ENCODE measurements at places on chromosomes 4 and X.

DNA sequence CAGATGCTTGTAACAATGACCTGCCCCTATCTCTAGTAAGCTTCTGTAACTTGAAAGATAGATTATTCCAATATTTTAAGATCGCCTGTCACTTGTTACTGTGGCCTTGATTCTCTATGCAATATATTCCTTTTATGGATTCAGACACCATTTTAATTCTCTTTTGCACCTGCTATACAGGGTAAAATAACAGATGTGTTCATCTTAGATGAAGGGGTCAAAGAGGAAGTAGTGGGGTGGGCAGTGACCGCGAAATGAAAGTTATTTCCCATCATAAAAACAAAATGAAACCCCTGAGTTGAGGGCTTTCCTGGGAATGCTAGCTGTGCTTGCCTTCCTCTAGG is 175.9 kb downstream of the TSPAN5 start:
- DNase-seq = no peak

GRCh38 chr4:122960611-122961000 is 38.2 kb upstream of the NUDT6 start:
- DNase-seq = no peak

- no peak for DNase-seq
Measured at GRCh38 chrX:114152130-114152529, 431.8 kb upstream of the HTR2C start.

- no peak for DNase-seq
Measured at GRCh38 chr4:175762582-175762981, 49.5 kb downstream of the GPM6A start.

DNA sequence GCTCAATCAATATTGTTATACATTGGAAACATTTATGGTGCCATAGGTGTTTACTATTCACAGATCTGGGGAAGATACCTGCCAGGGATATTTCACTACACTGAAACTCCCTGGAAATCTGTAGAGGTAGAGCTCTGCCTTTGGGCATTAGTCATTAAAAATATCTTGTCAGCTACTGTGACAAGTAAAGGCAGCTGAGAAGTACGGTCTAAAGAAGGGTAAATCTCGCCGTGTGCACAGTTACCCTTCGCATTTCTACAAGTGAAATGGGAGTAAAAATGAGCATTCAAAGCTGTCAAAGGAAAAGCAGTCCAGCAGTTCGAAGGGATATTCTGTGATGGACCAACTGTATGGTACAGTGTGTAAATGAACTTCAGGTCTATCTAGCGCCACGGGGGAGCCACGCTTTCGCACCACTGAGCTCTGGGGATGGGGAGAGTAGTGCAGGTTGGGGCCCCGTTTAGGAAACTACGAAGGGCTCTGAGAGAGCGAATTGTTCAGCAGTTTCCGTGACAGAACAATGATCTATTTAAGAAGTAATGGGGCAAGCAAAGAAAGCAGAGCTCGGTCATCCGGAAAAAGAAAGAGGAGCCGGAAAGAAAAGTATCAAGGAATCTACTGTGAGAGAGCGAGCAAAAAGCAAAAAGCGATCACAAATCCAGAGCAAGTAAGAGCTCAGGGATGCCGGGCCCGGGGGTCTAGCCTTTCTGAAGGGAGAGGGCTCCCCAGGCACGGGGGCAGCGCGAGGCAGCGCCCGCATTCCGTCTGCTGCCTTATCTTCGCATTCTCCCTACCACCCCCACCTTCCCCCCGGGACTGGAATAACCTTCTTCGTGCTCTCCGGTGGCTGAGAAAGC is 646 bp downstream of the TIGD4 start:
- no peak for DNase-seq

- no peak for DNase-seq
Measured at GRCh38 chrX:28379103-28379502, 208.1 kb upstream of the IL1RAPL1 start.

DNA sequence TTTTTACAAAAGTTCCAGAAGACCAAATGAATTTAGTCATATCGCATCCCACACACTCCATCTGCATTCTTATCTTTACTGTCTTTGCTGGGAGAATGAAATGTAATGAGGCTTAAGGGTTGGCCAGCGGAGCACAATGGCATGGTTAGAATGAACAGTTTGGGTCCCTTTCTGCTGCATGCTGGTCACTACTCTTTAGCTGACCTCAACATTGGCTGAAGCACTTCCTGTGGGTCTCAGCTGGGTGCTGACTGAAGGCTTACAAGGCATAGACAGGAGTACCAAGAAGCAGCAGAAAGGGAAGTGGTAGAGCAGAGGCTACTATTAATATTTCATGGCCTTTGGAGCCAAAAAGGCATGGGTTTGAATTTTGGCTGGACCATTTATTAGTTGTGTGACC is 159.4 kb upstream of the GPC4 start:
- no peak for DNase-seq

DNA sequence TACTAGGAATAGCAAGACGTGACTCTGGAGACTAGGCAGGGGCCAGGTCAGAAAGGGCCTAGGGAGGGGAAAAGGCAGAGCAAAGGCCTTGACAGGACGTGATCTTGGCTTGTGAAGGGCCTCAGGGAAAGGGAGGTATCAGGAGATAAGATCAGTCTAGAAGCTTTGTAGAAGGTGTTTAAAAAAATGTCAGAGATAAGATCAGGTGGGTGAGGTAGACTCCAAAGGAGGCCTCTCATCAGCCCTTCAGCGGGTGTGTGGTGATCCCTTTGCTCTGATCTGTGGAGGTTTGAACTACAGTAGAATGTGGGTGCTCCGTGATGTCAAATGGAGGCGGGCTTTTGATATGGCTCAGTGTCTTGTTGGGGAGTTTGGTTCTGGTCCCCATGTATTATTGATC is 78.8 kb upstream of the PRPS1 start:
- DNase-seq = no peak

- DNase-seq = no peak
Measured at GRCh38 chr4:159487284-159487747, 384.4 kb downstream of the RAPGEF2 start.

GRCh38 chr4:32133141-32133540 is 1413.0 kb downstream of the PCDH7 start:
- no peak for DNase-seq

DNA sequence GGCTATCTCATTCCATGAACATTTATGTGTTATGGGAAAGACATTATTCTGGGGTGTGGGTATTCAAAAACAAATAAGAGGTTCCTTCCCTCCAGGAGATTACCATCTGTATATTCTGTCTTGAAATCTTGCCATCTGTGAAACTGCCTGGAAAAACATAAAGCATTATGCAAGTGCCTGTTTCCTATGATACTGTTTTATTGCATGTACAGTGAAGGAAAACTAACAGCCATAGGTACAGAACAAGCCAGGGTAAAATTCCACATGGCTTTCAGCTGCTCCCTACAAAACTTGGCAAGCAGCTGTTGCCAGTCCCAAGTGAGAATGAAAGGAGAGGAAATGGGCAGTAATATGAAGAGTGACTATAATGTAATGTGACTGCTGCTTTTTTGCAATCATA is 136.0 kb downstream of the GUCY2F start:
- DNase-seq = no peak

GRCh38 chr4:8892556-8893226 is 21.1 kb upstream of the HMX1 start:
- no peak for DNase-seq

DNA sequence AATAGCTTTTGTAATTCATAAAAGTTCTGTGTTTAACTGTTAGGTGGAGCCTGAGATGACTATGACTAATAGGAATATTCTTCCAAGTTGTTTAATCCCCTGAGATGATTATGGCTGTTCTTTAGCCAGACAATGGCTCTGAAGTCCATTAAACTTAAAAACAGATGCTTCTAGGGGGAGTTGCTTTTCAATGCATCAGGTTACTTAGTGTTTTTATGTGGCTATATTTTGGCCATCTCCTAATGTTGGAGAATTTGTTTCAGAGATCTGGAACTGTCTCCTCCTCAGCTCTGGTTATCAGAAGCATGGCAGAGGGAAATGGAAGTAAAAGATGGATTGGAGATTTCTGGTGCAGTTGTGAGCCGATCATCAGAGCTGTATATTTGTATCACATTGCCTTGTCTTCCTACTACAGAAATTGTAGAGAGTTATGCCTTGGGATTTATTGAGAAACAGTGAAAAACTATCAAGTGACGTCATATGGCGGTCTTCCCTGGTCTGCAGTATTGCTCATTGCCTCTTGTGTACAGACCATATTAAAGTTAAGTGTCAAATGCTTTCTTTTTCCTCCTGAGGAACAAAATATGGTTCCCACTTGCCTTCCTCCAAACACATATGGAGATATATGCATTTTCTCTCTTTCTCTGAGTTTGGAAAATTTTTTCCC is 29.8 kb downstream of the SGMS2 start:
- no peak for DNase-seq

- no peak for DNase-seq
Measured at GRCh38 chrX:94576367-94577004, 902.5 kb downstream of the FAM133A start.

- DNase-seq = no peak
Measured at GRCh38 chrX:73447311-73447794, 500 bp downstream of the CDX4 start.

DNA sequence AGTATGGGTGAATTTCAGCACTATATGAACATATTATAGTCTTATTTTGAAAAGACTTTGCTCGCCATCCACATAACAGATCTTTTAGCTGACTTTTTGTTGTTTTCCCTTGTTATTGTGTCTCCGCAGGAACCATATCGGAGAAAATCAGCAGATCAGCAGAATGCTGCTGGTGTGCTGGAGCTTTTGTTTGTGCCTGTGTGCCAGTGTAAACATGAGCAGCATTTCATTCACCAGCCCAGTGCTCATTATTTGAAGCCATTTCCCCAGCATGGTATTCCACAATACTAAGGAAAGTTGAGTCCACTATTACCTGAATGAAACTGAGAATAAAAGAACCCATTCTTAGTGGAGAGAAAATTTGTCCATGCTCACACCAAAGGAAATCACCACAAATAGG is 261.8 kb upstream of the ARX start:
- no peak for DNase-seq

DNA sequence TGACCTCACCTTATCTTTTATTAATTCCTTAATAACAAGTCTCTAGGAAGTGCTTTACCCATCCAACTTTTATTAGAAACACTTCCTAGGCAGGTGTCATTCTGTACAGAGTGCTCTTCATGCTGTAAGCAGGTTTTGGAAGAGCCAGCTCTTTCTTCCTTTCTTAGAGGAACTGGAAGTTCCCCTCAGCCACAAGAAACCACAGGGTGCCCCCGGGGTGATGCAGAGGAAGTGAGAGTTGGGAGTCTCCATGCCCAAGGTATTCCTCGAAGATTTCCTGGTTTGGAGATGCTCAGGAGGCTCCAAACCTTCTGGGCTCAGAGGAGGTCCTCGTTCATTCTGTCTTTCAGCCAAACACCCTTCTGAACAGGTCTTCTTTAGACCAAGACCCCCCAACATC is 83.8 kb downstream of the EGF start:
- no peak for DNase-seq

DNA sequence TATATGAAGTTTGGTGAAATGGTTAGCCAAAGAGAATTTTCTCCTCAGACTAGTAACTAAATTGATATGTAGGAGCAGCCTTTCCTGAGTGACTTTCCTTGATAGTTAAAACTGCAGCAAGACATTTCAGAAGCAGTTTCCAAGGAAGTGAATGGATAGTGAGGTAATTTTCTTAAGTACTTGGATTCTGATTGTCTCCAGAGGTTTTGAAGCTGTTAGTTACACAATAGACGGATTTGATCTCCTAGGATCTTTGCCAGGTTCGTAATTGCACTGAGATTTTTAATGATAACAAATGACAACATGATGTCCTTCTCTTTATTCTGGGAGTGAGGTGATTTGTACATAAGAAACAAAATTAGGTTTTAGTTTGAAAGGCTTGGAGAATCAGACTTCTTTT is 29.2 kb downstream of the PRRG1 start:
- no peak for DNase-seq

DNA sequence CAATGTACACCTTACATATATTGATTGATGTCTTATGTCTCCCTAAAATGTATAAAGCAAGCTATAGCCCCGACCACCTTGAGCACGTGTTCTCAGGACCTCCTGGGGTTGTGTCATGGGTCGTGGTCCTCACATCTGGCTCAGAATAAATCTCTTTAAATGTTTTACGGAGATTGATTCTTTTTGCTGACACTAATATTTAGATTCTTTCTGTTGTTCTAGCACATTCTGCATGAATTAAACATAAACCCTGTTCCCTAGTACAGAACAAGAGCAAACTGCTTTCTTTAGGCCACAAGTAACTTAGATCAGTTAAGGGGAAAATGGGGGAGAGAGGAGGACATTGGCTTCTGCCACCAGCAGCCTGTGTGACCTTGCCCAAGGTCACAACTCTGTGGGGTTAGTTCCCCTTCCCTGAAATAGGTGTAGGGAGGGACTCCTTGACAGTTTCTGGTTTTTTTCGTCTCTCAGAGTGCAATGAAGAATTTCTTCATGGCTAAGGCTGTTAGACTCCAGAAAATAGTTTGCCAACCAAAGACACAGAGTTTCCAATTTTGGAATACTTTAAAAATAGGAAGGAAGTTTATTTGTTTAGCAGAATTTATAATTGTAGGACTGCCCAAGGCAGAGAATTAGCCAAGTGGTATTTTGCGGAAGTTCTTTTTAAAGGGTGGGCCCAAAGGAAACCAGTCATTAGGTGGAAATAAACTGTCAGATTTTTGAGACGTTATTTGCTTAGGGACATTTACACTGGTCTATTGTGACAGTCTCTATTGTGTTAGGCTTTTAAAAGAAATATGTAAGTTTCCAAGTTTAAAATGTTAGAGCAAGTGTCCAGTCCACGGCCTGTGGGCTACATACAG is 29.4 kb downstream of the PTTG2 start:
- DNase-seq = no peak

GRCh38 chr4:120720354-120720934 is 202.1 kb downstream of the PRDM5 start:
- DNase-seq = no peak

GRCh38 chrX:32191316-32191715 is 1020.0 kb downstream of the DMD start:
- no peak for DNase-seq

GRCh38 chr4:147794787-147795413 is 63.0 kb downstream of the ARHGAP10 start:
- DNase-seq = no peak

- no peak for DNase-seq
Measured at GRCh38 chrX:112786076-112786475, 54.6 kb downstream of the AMOT start.

DNA sequence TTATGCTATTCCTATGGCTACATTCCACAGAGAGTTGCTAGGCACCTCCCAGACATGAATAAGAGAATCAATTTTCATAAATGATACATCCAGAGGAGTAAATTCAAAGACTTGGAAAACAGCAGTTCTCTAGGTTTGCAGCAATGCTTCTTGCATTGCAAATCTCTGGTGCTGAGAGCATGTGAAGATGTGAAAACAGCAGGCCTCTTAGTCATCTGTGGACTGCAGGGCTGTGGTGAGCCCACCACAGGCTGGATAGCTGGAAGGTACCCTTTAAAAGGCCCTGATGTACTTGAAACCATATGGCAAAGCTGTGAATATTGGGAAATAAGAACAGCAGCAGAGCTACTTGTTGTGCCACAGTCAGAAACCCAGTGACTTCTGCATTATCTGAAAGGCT is 2135.9 kb downstream of the ARAP2 start:
- DNase-seq = no peak
